Thymus (tissue), 14 donors: ENCODE measurements at places on chromosomes 6 and 20. TPM values are rescaled to one million over a fixed set of nuclear protein-coding genes. Genes with fewer than 3 reads are reported as not detected.

KIF6 gene
- polyA plus RNA-seq = 0.37 TPM

GPX5 gene
- polyA plus RNA-seq = 0.05 TPM

GPLD1 gene
- polyA plus RNA-seq = 1.3 TPM

EYA4 gene
- polyA plus RNA-seq = 9.5 TPM

OR12D3 gene
- not detected for polyA plus RNA-seq

SLC22A3 gene
- 1.4 TPM for polyA plus RNA-seq

CDK19 gene
- polyA plus RNA-seq = 15.4 TPM

ADGRF5 gene
- 5.0 TPM for polyA plus RNA-seq
